Activated T-cell treated with anti-CD3 and anti-CD28 coated beads, Interleukin-2, amount 50 U/mL, for 48 hours (primary cell): ENCODE measurements at places on chromosomes 5 and 9.
A peak's percentile ranks its signal among the peaks of the same experiment; 100 is the strongest.

GRCh38 chr5:115626445-115626823 lies 598 bp upstream of the TMED7 start:
- no peak for DNase-seq

- no peak for DNase-seq
These were observed 15.7 kb upstream of the GSN start for GRCh38 chr9:121252104-121252851.

DNA sequence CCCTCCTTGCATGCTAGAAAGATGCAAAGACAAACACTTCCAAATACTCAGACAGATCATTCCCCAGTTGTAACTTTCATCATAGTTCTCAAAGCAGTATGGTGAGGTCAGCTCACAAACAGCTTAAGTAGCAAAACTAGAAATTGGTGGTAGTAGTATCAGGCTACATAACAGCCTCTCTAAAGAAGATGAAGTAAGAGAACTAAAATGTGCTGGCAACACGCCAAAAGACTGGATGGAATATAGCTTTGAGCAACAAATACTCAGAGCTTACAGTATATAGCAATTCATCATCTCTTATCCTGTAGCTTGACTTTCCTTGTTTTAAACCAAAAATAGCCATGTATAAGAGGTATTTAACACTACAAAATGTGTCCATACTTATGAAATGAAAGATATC lies 7.5 kb downstream of the PFDN1 start:
- DNase-seq = no peak

DNA sequence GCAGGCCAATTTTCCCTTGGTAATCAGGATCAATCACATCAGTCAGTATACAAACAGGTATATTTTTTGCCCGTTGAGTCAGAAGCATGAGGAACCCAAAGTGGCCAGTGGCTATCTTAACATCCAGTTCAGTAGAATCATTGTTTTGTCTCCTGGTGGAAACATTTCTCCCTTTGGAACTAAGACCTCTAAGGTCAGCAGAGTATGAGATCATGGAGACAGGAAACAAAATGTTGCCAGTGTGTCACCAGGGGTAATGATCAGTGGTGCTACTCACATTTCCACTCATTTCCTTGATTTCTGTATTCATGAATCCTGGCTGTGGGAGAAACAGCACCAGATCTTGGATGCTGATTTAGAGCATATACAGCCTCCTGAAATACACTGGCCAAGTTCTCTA lies 553.0 kb downstream of the CSNK1G3 start:
- no peak for DNase-seq

GRCh38 chr5:39495227-39495626 lies 70.4 kb upstream of the DAB2 start:
- no peak for DNase-seq

DNA sequence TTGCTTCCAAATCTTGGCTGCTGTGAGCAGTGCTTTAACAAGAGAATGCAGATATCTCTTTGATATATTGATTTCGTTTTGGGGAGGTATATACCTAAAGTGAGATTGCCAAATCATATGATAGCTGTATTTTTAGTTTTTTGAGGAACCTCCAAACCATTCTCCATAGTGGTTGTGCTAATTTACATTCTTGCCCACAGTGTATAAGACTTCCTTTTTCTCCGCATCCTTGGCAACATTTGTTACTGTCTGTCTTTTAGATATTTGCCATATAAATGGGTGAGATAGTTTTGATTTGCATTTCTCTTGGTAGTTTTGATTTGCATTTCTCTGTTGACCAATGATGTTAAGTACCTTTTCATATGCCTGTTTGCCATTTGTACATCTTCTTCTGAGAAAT lies 10.0 kb upstream of the PLK2 start:
- DNase-seq = no peak

- peak; percentile 61 for DNase-seq
These were observed 85.6 kb downstream of the PTTG1 start for GRCh38 chr5:160507221-160507721.

GRCh38 chr9:135374591-135374990 lies 105.0 kb upstream of the PPP1R26 start:
- DNase-seq = no peak

- DNase-seq = no peak
These were observed 8.0 kb upstream of the DCP2 start for GRCh38 chr5:112968411-112969106.

- peak; percentile 53 for DNase-seq
These were observed 19.8 kb downstream of the JADE2 start for GRCh38 chr5:134545070-134545868.

DNA sequence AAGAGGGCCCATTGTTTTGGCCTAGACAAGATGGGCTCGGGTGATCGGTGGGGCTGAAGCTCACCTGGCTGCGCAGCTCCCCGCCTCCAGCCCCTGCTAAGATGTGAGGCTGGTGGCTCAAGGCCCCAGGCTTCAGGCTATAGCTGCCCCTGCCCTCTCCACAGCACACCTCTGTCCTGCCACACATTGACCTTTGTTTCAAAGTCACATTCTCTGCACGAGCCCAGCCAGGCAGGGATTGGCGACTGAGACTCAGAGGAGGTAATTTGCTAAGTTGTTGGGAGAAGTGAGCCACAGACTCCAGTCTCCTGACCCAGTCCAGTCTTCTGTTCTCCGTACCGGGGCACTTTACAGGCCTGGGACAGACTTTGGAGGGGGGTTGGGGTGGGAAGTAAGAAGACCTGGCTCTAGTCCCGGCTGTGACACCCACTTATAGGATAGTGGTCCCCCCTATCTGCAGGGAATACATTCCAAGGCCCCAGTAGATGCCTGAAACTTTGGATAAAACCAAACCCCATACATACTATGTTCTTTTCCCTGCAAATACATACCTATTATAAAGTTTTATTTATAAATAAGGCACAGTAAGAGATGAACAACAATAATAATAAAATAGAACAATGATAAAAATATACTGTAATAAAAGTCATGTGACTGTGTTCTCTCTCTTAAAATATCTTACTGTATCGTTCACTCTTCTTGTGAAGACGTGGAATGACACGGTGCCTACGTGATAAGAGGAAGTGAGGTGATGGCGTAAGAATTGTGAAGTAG lies 13.3 kb downstream of the PDGFRB start:
- no peak for DNase-seq

DNA sequence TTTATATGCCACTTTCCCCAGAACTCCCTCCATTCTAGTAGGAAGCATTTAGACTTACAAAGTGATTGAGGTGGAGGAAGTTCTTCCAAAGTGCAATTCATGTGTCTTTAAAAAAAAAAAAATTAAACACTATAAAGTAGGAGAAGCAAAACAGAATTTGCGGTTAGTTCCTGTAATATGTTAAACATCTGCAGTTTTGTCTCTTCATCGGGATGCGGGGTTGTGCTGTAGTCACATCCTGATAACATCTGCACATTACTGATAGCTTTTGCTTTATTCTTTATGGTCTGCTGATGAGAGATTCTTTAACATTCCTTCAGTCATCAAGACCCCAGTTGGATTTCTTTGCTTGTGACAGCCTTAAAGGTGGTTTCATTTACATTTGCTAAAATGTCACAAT lies 694.3 kb downstream of the NR2F1-AS1 start:
- no peak for DNase-seq

DNA sequence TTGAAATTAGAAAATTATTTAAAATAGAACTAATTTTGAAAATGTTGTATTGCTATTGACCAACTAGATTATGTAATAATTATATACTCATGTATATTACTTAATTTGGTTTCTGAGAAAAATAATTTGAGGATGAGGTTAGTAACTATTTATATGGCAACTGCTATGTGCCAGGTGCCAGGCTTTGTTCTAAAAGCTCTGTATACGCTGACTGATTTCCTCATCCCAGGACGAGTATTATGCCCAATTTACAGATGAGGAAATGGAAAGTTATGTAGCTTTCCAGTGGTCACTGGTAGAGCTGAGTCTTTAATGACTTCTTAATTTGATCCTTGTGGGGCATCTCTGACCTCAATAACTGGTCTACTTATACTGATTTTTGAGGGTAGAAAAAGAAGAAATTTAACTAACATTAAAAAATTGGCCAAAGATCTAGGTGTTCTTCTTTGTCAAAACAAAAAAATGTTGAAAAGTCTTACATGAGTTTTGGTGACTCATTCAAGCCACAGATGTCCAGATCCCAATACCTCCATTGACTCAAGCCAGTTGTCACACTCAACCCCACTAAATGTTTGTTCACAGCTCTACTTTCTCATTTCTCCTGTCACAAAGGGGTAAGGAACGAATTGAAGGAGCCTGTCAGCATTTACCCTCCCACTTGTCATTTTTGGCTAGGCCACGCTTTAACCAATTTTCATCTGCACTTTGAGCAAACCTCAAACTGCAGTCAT lies 228.1 kb upstream of the MEF2C start:
- DNase-seq = no peak

DNA sequence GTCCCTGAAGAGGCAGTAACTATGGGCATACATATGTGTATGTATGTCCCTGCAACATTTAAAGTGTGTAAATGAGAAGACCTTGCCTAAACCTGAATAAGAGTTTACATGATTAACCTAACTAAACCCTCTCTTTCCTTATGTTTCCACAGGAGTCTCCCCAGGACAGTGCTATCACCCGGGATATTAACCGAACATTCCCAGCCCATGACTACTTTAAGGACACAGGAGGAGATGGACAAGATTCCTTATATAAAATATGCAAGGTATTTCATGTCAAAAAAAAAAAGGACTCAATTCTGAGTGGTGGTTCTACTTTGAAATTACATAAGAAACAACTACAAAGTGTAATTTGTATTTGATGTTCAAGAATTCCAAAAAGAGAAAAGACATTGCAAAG lies 31.7 kb downstream of the GPR21 start:
- no peak for DNase-seq

GRCh38 chr9:6645355-6646292 lies at the start of gene GLDC:
Gene GLDC, minus strand, starts transcription at chr9:6645729. Its CDS starts 230 bp downstream, at chr9:6645499.
- DNase-seq = peak; percentile 66

DNA sequence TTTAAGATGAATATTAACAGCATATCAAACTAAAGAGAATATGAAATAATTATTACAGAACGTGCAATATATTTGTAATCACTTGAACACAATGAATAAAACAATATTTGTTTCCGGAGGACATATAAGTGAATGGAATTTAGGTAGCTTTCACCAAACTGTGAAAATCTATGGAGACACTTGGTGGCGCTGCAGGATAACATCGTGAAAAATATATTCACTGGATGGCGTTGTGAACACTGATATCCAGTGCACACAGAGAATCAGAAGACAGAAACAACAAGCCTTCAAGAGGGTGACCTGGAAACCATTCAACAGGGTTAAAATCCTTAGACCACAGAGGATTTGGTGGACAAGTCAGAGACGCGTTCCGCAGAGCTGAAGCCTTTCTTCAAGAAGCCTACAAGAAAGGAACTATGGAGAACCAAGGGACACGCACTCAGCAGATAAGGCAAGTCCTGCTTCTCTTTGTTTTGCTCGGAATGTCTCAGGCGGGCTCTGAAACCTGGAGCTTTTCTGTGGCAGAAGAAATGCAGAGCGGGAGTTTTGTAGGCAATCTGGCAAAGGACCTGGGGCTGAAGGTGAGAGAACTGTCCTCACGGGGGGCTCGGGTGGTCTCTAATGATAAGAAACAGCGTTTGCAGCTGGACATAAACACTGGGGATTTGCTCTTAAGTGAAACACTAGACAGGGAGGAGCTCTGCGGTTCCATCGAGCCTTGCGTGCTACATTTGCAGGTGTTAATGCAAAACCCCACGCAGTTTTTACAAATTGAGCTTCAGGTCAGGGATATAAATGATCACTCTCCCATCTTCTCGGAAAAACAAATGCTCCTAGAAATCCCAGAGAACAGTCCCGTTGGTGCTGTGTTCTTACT lies at the start of gene PCDHB11:
Gene PCDHB11, plus strand, starts transcription at position 269 of the 877 bp plus-strand sequence. Its CDS starts 148 bp downstream, at position 417.
- DNase-seq = no peak

DNA sequence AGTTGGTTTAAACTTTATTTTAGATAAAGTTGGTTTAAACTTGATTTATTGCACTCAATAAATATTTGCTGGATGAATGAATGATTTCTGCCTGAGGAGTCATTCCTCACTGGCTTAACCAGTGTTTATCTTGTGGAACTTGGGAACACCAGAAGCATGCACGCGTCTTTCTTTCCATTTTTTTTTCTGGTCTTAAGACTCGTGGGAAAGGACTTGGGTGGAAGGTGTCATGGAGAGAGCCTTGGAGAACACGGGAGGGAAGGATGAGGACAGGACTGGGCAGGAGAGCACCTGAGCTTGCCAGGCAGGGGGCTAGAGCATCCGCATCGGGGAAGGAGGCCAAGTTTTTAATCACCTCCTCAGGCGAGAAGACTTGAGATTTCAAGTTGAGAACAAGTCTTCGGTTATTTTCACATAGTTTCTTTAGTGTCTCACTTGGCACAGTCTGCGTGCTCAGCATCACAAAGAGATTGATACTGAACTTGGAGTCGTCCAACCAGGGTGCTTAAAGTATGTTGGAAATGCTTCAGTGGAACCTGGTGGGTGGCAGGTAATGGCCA lies 144.2 kb downstream of the PDZD2 start:
- no peak for DNase-seq

DNA sequence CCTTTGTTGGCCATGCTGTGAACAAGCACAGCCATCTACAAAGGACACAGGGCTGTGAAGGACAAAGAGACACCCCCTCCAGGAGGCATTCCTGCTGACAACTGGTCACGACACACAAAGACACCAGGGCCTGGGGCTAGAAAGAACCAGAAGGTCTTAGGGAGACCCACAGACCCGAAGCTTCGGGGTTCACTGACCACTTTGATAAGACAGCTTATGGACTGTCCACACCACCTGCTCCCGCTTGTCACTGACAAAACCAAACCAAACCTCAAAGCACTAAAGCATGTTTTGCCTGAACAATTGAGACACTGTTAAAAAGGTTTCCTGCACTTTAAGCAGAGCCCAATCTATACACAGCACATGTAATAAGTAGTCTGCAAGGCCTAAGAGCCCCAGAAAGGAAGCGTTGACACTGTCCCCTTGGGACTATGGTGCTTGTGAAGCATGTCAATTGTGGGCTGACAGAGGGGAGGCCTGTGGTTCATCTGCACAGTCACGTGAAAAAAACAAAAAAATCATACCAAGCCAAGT lies 185.0 kb downstream of the GAPVD1 start:
- no peak for DNase-seq

DNA sequence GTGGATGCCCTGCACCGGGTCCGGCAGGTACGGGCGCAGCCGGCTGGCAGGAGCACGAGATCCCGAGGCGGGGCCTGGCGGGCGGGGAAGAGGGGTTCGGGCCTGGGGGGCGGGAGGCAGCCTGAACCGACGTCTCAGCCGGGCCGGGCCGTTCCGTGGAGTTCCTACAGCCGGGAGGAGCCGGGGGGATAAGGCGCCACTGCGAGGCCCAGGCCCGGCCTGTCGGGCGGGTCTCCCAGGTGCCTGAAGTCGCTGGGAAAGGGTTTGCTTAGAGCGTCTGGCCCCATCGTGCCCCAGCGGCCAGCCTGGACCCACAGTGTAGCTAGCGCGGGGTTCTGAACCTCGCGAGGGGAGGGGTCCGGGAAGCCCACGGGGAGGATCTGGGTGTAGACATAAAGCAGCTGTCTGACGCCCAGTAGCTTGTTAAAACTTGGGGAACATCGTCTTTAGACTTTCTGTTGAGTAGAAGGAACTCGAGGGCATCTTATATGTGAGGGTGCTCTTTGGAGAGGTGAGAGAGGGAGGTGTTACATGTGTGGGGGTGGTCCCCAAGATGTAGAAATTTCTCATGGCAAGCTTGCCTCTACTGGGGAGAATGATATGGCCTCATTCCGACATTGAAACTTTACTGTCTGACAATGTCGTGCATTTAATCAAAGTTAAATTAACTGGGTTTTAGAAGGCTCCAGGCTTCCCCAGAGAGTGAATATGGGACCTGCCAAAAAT lies 524 bp downstream of the FUBP3 start:
- DNase-seq = no peak

GRCh38 chr5:144151026-144151425 lies 19.4 kb downstream of the YIPF5 start:
- no peak for DNase-seq

- no peak for DNase-seq
These were observed 34.1 kb downstream of the STARD4 start for GRCh38 chr5:111478266-111478665.

- no peak for DNase-seq
These were observed 5.8 kb downstream of the LTC4S start for GRCh38 chr5:179799644-179799973.
